ENCODE measurements at places on chromosomes 6 and 20.

- no peak for DNase-seq
Observed at GRCh38 chr6:150037526-150038201, 12.3 kb upstream of the RAET1L start.

- no peak for DNase-seq
Observed at GRCh38 chr20:5630071-5630470, 120.1 kb upstream of the SHLD1 start.

DNA sequence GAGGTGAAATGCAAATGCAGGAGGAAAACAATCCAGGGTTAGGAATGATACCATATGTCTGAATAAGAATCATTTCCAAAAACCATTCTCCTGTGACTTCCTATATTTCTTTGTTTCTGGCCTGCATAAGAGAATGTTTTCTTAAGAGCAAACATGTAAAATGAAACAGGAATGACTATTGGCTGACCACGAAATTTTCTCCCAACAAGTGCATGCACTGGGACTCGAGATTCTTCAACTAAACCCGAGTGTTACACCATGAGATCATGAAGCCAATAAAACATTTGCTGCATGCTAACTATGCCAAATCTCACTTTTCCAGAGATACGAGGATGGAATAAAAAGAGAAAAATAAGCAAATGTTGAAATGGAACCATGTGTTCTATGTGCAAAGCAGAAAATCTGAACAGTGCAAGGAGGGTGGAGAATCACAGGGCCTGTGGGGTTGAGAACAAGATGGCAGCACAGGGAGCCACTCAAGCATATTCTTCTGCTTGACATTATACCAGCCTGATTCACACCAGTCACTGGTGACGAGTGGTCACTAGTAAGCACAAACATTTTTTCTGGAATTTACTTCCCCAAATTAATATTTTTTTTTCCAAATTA lies 212.2 kb upstream of the FOXA2 start:
- peak; percentile 64 for DNase-seq

DNA sequence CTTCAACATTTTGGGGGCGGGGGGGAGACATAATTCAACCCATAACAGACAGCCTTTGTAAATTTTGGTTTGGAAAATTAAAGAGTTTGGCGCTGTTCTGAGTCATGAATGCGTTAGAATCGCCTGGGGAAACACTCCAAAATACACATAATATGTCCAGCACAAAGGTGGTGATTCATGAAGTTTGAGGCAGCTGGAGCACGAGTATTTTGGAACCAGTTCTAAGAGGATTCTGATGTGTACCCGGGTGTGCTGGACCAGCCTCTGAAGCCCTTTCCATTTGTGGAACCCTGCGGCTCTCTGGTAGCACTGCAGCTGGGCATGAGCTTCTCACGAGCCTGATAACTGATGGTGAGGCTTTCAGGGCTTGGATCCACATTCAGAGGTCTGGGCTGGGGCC lies 4.7 kb downstream of the GMPR start:
- peak; percentile 92 for DNase-seq

DNA sequence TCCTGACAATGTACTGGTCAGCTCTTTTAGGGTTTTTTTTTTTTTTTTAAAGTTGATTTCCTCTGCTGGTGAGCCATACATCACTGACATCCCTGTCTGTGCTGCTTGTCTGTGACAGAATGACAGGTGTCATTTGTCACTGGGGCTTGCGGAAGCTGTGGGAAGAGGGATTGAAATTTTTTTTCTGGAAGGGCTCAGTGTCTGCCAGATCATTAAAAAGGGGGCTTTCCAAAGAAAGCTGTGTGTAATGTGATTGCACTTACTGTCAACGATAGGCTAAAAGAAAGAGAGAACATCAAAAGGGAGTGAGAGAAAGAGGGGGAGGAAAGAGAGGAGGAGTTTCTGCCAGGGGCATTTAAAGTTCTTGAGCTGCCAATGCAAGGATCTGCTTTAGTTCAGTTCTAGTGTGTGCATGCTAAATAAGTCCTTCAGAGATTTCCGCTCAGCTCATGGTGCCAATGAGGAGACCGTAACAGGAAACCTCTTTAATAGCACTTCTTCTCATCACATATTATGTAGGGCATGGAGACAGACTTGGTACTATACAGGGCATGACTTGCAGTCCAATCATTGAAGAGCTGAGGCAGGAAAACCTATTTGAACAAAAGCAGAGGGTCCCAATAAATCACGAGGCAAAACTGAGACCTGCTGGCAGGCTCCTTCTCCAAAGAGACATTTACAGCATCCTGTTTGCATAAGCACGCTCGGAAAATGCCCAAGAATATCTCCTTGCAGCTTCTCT lies 177.2 kb downstream of the TSHZ2 start:
- peak; percentile 54 for DNase-seq

- DNase-seq = no peak
Observed at GRCh38 chr20:54078296-54078984, 8.0 kb upstream of the BCAS1 start.

DNA sequence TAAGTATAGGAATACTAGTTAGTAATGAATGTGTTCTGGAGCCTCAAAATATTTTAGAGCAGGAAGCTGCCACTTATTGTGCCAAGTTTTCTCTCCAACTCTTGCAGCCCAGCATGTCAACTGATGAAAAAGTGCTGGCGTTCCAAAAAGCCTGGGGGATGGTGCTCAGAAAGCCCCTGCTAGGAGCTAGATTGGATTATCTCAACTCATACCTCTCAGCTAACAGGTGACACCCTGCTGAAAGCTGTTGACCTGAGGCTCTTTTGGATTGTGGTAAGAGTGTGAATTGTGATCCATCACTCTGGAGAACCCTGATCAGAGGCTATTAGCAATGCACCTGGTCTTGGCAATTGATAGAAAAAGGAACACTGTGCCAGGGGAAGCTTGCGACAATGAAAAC lies 580.4 kb downstream of the EYS start:
- no peak for DNase-seq

GRCh38 chr6:131387562-131388447 lies 185.2 kb upstream of the ARG1 start:
- peak; percentile 23 for DNase-seq

DNA sequence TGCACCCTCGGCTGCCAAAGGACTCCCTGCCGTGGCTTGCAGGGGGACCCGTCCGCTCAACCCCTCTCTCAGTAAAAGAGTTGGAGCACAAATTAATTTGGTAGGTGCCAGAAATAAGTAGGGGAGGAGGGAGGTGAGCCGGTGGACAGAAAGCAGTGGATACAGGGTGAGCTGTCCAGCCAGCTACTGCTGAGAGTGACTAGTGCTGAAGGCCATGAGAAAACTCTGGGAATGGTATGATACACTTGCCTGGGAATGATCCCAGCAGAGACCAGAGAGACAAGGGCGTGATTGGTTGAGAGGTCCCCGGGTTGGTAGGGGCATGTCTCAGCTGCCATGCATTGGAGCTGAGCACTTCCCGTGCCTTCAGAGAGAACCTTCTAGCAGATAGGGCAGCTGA lies 15.7 kb downstream of the FOXQ1 start:
- no peak for DNase-seq

- DNase-seq = peak; percentile 69
Observed at GRCh38 chr6:63764318-63764916, 128.8 kb downstream of the PHF3 start.

DNA sequence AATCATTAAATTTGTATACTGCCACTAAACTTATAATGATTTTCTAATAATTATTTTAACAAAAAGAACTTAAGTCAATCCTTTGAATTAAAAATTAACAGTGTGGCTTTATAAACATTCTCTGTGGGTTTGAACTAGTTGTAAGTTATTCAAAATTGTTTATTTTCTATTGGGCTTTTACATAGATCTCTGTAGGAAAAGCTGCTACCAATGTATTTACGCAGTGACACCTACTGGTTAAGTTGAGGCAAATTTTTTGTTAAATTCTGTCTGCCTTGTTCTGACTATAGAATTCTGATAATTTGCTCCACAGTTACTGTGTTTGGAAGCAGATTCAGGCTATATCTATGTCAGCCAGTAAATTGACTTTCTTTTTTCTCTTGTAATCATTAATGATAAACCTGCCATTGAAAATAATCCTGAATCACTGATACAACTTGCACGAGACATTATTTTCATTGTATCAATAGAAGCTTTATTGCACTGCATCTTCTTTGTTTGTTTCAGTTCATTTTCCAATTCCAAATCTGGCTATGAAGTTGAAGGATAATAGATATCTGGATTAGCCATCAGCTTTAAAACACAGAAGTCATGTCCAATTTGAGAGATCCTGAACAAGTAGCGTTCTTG lies 66.0 kb upstream of the UTRN start:
- peak; percentile 46 for DNase-seq

- DNase-seq = peak; percentile 86
Observed at GRCh38 chr20:22805219-22805618, 220.8 kb upstream of the FOXA2 start.

DNA sequence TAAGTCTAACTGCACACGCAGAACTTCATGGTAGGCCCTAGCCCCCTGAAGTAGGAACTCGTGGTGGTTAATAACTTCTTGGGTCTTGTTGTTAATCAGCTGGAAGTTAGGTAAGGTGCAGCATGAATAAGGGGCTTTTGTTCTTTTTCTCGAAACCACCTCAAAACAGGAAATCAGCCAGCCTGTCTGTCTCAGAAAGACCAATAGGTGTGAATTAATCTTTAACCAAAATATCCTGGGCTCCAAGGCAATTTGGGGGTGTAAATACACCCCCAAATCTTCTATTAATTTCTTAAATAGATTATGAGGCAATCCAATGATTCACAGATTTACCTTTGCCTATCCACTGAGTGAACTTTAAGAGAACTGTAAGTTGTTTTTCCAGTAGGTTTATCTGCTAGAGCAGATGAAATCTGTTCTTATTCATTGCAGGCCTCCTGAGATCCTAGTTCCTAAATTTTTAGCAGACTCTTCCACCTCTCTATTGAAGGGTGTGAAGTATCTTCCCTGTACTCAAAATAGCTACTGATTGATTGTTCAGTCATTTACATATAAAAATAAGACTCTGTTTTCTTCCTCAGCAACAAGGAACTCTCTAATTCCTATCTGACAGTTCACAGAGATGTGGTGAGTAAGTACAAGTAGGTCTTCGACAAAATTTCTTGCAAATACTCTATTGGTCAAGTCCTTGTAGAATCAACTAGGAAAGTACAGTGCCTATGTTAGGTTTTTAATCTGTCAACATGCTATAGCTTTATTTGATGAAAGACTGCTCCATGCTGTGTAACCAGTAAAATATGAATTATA lies 427.1 kb upstream of the NOX3 start:
- DNase-seq = peak; percentile 17

- peak; percentile 45 for DNase-seq
Observed at GRCh38 chr6:42450477-42451332, 1.0 kb downstream of the TRERF1 start.

- DNase-seq = no peak
Observed at GRCh38 chr20:4159765-4160490, 144.6 kb upstream of the RNF24 start.

- no peak for DNase-seq
Observed at GRCh38 chr6:120498711-120499110, 835.6 kb downstream of the TBC1D32 start.

GRCh38 chr6:47237196-47237595 lies 72.5 kb downstream of the TNFRSF21 start:
- no peak for DNase-seq

All from fibroblast of lung (primary cell).